ENCODE measurements at places on chromosomes 2 and 18.
A peak's percentile ranks its signal among the peaks of the same experiment; 100 is the strongest.

GRCh38 chr2:145169285-145169684 is 649.4 kb upstream of the ZEB2 start:
- no peak for DNase-seq

DNA sequence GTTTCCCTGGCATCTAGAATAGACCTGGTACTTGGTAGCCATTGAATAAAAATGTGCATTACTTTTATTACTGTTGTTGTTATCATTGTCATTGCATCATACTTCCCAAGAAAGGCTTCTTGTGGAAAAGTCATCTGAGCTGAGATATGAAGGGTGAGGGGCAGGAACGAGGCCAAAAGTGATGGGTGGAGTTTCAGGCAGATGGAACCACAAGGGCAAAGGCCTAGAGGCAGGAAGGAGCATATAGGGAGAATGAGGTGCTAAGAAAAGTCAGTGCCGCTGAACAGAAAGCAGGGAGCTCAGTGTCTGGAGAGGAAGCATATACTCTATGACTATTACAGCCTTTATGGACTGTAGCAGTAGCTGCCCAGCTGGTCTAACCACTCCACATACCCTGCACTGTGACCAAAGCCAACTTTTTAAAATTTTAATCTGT is 219.3 kb downstream of the SPP2 start:
- no peak for DNase-seq

- DNase-seq, result no peak
These were observed 275.7 kb downstream of the MYCN start for GRCh38 chr2:16215902-16216557.

- no peak for DNase-seq
These were observed 1191.9 kb upstream of the SLC39A10 start for GRCh38 chr2:194464964-194465638.

DNA sequence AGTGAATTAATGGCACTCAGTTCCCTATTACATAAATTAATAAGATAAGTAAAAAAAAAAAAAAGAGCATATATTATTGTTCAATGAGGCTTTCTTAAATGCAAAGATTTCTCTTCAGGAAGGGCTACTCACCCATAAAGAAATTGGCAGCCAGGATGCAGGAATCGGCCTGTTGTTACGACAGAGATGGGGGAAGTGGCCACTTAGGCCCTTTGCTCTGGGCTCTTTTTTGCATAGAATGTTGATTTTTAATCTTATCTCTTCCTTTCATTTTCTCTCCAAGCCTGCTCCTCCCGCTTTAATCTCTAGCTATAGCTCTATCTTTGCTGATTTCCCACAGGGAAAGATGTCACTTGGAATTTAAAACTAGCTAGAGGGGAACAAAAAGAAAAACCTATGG is 391.8 kb upstream of the CRIM1 start:
- no peak for DNase-seq

DNA sequence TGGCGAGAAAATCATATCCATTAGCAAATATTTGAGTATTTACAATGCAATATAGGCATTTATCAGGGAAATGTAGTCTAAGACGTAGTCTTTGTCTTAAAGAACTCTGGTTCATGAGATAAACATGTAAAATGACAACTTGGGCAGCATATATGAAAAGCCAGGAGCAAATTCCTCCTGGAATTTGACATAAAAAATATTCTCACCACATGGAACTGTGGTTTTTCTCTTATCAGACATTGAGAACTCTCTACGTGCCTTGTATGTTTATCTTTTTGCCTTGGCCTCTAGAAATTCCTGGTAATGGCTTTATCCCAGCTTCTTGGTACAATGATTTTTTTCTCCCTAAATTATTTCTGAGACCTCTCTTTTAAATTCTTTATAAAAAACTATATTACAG is 2.8 kb downstream of the MAPK4 start:
- no peak for DNase-seq

- no peak for DNase-seq
These were observed 10.9 kb downstream of the MTERF4 start for GRCh38 chr2:241091201-241091600.

- DNase-seq, result no peak
These were observed 76.3 kb upstream of the GLS start for GRCh38 chr2:190804182-190804795.

GRCh38 chr2:119441376-119442225 is 9.9 kb downstream of the TMEM37 start:
- DNase-seq, result no peak

GRCh38 chr2:144225076-144225475 is 294.8 kb downstream of the ZEB2 start:
- DNase-seq, result no peak

DNA sequence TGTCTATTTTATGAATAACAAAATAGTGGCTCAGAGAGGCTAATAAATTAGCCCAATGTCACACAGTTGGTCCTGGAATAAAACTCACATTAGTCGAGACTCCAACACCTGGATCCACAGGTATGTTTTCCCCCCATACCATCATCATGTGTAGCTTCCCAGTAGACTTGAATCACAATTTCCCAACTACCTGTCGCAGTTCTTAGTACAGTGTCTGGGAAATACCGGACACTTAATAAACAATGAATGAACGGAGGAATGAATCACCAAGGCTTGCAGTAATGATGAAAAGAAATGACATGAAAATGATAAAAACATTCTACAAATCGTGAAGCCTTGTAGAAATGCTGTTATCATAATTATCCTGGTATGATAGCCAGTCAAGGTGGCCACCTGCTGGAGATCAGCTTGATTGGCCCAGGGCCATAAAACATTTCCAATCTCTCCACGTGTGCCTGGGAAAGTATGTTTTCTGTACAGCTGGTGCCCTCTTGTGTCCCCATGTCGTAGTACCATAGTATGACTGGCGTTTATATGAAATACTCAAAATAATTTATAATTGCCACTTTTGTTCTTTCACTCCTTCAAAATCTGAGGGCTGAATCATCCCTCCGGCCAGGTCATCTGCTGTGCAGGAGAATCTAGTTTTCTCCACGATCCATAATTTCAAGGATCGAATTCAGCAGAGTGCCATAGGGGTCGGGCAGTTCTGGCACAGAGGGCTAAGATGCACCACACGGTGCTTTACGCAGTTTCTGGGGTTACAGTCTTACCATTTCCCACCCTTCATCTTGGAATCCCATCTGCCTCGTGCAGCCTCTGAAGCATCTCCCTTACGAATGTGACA is 95.4 kb downstream of the LAMA1 start:
- DNase-seq, result no peak

DNA sequence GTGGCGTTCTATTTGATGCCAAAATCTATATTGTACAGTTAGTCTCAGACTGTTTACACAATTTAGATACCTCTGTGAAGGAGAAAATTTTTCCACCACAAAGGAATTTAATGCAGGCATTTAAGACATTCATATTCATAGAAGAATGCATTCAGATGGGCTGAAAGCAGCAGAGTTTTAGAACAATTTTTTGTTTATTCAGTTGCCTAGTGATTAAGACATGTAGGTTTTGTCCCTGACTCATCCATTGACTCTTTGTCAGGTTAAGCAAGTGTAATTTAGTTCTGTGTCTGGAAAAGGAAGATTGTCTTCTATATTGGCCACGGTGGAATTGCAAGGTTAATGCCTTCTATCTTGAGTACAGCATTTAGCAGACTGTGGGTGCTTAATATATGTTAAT is 515.0 kb downstream of the PARD3B start:
- DNase-seq, result no peak

- no peak for DNase-seq
These were observed 133.3 kb downstream of the DNAH6 start for GRCh38 chr2:84649487-84650142.

- DNase-seq, result no peak
These were observed 41.9 kb downstream of the LPIN2 start for GRCh38 chr18:2970772-2971659.

- DNase-seq, result no peak
These were observed 697.1 kb upstream of the CELF4 start for GRCh38 chr18:38262661-38263060.

- DNase-seq, result no peak
These were observed 128.5 kb downstream of the CALCRL start for GRCh38 chr2:187319441-187320108.

GRCh38 chr18:13501891-13502290 is 224.5 kb downstream of the FAM210A start:
- DNase-seq, result peak; percentile 49

DNA sequence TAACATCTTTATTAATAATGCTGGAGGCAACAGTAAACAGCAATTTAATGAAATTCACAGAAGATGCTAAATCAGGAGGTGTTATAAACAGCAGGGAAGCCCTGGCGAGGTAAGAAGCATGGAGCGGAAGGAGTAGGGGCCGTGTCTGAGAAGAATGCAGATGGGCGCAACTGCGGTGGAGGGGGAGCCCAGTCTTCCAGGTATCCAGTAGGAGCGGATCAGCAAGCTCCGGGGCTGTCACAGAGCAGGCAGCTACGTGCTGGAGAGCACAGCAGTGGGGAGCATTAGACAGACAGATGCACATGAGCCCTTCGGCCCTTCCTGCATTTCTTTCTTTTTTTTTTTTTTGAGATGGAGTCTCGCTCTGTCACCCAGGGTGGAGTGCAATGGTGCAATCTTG is 82.3 kb downstream of the SH3RF3 start:
- DNase-seq, result no peak

Measured in GM19239 (cell line).